ENCODE measurements at places on chromosomes 1 and 21.

- no peak for DNase-seq
Observed at GRCh38 chr21:45405271-45405818, 380 bp downstream of the COL18A1 start.

- DNase-seq = no peak
Observed at GRCh38 chr1:48245106-48245505, 22.6 kb downstream of the SLC5A9 start.

- DNase-seq = no peak
Observed at GRCh38 chr1:208151728-208152598, 92.2 kb downstream of the PLXNA2 start.

DNA sequence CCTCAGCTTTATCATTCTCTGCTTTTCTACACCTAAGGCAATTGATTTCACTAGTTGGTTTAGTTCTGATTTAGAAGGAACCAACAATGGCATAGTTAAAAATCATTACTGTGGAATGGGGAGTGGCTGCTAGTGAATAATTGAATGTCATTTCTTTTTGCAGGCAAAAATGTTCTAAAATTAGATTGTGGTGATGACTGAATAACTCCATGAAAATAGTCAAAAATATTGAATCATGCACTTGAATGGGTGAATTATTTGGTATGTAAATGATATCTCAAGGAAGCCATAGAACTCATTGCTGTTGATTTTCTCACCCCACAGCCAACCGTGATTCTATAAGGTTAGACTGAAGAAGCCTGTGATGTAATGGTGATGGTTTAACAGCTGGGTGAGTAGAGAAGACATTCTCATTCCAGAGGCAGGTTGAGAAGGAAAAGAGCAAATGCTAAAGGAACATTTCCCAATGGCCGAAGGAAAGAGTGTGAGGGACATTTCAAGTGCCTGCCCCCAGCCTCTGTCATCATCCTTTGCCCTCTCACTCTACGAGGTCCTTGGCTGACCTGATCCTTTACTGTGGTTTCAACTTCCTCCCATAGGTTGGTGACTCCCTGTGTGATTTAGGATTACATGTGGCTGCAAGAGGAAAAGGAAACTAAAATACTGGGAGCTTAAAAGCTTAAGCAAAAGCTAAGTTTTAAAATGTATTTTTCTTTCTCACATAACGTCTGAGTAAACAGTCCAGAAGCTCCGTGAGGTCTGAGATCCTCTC lies 12.5 kb downstream of the OVAAL start:
- DNase-seq = no peak

- DNase-seq = no peak
Observed at GRCh38 chr1:72954943-72955342, 672.6 kb upstream of the NEGR1 start.

DNA sequence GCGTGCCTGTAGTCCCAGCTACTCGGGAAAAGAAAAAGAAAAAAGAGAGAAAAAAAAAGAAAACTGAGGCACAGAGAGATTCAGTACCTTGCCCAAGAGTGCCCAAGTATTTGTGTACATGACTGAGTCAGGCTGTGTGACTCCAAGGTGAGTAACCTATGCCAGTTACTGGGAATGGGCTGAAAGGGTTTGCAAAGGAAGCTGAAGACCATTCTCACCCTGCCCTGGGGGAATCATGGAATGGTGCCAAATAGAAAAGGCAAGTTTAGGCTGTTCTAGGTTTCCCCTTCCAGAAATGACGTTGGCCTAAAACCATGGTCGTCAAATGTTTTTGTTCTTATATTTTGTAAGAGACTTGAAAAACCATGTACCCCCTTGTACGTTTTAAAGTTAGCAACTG lies 37.9 kb upstream of the LRIG2 start:
- no peak for DNase-seq
